Head of caudate nucleus (tissue), 42 donors: ENCODE measurements at places on chromosomes 5 and 9.

DNA sequence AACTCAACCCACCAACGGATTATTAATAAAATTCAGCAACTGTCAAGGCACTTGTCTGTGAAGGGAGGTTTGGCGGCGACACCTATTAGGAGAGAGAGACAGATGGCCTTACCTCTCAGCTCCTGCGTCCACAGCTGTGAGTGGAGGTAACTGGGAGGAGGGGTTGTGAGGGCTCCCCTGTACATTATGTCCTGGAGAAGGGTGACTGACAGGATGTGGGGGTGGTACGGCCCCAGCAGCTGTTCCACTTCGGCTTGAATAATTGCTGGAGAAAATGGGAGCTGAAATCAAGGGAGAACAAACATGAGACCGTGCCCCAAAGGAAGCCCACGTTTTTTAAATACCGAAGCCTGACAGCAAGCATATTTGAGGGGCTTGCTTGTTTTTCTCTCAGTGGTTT lies 353.5 kb upstream of the RFX3 start:
- no peak for DNase-seq

DNA sequence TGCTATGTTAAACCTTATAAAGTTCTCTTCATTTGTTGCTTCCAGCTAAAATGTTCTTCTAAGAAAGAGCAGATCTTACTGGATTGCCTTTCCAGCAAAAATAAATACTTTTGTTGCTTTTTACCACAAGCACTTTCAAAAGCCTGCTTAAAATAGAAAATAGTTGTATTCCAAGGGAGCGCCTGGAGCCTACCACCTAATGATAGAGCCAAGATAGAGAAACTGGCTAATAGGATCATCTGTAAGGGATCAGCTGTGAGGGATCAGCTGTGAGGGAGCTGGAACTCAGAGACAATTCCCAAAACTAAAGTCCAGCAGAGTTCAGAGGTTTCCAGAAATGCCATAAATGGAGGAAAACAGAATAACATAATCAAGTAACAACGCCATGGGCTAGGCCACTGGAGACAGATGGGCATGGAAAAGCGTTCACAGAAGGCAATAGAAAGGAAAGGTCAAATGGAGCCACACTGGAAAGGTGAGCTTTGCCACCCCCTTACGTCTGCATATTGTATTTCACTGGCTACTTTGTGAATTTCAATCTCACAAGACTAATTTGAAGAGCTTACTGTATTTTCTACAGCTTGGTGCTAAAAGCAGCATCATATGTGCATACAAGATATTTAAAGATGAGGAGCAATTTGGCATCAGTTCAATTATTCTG lies 140.6 kb upstream of the TLE4 start:
- no peak for DNase-seq

- no peak for DNase-seq
Observed at GRCh38 chr9:30977965-30978364, 1406.5 kb upstream of the ACO1 start.

DNA sequence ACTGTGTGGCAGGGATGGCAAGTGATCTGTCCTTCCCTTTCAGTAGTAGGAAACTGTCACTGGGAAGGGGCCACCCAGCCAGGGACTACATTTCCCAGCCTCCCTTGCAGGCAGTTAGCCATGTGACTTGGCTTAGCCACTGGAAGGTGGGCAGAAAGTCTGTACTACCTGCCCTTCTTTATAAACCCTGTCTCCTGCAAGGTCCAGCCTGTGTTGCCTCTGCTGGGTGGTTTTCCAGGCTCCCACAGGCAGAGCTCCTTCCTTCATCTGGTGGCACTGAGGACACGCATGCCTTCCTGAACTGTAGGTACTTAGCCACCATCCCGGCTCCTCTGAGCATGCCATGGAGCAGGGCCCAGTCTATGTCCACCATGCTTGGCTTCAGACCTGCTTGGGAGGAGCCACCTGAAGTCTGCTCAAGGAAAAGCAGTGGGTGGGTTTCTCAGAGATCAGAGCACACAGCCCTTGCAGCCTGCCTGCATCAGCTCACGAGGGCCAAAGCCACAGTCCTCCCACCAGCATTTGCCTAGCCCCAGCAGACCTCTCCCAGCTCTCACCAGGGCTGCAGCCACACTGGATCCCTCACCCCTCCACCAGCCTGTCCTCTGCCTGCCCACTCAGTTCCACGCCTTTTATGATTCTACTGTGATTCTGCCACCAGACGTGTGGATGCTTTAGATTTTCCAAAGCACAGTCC lies 16.7 kb upstream of the SLC25A51 start:
- DNase-seq: no peak

DNA sequence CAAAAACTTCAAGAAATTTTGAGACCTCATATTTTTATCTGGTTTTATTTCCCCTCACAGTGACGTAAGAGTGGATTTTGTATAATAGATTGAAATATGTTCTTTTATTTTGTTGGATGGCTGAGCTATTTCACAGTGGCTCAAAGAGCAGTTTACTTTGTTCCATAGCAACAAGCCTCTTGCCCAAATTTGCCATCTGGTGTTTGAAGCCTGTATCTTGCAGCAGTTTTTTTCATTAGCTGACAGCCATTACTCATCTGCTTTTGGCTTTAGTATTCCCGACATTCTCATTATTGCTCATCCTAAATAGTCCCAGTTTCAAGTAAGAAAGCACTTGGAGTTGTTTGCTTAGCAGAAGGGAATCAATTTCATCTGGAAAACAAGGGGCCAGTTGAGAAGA lies 36.3 kb downstream of the GDA start:
- DNase-seq: no peak

GRCh38 chr5:95935553-95936100 lies 26.0 kb downstream of the ELL2 start:
- no peak for DNase-seq

GRCh38 chr9:129253803-129254381 lies 75.8 kb upstream of the IER5L start:
- peak; percentile 52 for DNase-seq

DNA sequence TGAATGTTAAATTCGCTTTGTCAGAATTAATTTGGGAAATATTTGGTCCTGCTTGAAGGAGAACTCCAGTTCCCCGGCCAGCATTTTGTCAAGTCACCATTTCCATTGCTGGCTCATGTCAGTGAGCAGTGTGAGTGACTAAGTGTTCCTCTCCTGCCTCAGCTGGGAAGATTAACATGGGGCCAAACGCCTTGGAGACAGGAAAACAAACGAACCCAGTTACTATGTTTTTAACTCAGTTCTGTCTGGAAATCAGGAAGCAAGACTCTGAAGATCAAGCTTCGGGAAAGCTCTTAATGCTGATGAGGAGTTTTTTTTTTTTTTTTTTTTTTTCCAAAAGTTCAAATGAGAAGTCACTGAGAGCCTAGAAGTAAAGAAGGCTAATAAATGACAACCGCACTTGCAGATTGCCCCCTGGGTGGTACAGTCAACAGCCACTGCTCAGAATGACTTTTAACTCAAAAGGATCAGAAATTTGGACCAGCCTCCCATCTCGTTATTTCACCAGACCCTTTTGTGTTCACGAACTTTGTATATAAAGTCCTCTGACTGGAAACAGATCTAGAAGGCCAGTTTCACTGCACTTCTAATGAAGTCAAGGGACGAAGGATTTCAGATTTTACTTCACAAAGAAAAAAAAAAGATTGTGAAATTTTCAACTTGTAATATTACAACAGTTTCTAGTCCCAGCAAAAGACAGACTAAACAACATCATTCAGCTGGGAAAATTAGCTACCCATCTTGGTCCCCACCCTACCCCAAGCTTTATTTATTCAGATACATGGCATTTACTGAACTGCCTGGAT lies 121.3 kb downstream of the LHFPL2 start:
- no peak for DNase-seq

DNA sequence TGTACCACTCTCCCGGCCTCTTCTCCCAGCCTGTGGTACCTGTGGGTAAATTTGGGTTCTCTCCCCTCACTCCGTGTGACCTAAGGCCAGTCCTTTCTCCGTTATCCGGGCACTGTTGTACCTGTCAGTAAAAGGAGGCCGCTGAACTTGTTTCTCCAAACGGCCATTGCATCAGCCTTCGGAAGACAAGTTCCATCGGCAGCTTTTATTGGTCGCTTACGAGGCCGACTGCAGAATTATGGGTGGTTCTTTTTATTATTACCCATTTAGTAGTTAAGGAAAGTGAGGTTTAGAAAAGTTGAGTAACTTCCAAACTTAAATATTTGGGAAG lies 558 bp downstream of the GRPEL2 start:
- no peak for DNase-seq

DNA sequence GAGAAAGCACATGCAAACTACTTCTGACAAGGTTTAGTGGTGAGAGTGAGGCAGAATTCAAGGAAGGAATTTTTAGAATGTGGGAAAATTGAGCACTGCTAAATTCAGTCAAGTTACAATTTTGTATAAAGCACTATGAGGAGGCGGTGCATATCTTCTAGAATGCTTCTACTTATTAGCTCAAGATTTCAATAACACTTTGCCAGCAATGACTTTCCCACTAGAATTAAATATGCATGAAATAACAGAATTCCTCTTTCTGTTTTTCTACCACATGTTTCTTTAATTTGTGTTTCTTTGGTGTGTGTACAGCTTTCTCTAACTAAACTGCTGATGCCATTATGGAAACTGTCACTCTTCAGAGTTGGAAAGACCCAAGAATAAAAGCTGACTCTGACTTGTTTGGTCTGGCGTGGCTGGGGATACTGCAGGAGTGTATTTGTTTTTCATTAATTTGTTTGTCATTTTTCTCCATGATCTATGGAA lies 163.5 kb downstream of the ARSB start:
- no peak for DNase-seq

GRCh38 chr5:932628-933250 lies 40.1 kb downstream of the TRIP13 start:
- DNase-seq: no peak

- no peak for DNase-seq
Observed at GRCh38 chr5:168244838-168245559, 46.4 kb upstream of the WWC1 start.

DNA sequence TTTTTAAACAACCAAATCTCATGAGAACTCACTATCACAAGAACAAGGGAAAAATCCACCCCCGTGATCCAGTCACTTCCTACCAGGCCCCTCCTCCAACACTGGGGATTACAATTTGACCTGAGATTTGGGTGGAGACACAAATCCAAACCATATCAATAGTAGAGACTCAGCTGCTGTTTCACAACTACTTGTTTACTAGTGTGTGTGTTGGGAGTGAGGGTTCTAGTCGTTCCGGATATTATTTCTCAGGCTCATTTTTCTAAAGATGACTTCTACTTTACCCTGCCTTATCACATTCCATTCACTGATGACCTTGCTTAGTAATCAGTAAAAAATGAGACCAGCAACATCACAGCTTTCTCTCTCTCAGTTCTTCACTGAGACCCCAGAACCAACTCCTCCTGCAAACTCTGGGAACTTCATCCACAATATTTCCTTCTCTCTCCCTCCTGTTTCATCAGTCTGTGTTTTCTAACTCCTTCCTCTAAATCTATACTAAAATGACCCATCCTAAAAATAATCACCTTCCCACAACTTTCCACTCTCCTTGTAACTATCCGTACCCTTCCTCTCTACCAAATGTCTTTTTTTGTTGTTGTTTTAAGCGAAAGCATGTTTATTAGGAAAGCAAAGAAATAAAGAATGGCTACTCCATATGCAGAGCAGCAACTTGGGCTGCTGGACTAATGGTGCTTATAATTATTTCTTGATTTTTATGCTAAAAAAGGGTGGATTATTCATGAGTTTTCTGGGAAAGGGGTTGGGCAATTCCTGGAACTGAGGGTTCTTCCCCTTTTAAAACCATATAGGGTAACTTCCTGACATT lies 121.5 kb upstream of the SPRY4 start:
- DNase-seq: no peak

DNA sequence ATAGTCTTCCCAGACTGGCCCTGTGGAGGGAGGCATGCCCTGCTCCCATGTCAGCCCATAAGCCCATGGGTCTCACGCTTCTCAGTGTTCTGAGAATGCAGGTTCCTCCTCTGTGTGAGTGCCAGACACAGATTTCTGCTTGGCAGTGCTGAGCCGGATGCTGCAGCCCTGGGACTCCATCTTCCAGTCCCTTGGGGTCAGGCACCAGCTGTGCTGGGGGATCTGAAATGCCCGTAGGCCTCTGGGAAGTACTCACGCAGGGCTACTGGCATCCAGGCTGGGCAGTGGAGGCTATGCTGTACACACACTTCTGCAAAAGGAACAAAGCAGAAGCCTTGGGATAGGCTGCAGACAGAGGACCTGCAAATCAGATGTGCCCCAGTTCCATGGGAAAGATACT lies 1944.6 kb downstream of the EFNA5 start:
- DNase-seq: no peak

GRCh38 chr5:58133631-58134296 lies 326.1 kb downstream of the PLK2 start:
- no peak for DNase-seq

GRCh38 chr5:39755986-39756385 lies 331.2 kb upstream of the DAB2 start:
- no peak for DNase-seq

GRCh38 chr9:138120072-138120471 lies 242.5 kb downstream of the CACNA1B start:
- DNase-seq: no peak

DNA sequence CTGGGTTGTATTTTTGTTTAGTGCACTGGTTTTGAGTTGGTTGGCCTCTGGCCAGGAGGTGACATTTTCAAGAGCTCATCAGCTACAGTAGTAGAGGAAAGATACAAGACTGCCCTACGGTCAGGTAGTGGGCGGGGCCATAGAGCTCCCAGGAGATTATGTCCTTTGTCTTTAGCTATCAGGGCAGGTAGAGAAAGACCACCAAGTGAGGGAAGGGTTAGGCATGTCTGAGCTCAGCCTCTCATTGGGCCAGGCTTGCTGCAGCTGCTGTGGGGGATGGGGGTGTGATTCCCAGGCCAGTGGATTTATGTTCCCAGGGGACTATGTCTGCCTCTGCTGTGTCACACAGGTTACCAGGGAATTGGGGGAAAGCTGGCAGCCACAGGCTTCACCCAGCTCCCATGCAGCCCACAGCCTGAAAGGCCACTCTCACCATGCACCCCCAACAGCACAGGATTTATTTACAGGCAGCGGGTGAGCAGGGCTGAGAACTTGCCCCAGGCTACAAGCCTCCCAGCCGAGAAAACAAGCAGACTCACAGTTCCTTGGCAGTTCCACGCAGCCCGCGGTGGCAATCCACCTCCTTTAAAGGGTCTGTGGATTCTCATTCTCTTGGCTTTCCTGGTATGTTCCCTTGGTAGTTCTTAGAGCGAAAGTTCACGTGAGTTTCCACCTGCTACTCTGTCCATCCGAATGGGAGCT lies 37.5 kb upstream of the BOD1 start:
- DNase-seq: no peak

DNA sequence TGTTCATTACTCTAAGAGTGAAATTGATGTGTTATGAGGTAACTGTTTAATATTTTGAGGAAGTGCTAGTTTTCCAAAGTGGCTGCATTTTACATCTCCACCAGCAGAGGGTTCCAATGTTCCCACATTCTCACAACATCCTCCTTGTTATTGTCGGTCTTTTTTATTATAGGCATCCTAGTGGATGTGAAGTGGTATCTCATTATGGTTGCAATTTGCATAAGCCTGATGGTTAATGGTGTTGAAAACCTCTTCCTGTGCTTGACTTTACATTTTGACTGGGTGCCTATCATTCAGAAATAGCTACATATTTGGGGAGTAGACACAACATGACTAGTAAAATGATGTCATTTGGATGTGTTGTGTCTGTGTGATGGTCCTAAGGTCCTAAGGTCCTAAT lies 143.6 kb downstream of the MRPS30 start:
- no peak for DNase-seq

- DNase-seq: no peak
Observed at GRCh38 chr5:142290577-142291299, 34.1 kb downstream of the SPRY4 start.
